ENCODE measurements at places on chromosomes 2 and 18.

DNA sequence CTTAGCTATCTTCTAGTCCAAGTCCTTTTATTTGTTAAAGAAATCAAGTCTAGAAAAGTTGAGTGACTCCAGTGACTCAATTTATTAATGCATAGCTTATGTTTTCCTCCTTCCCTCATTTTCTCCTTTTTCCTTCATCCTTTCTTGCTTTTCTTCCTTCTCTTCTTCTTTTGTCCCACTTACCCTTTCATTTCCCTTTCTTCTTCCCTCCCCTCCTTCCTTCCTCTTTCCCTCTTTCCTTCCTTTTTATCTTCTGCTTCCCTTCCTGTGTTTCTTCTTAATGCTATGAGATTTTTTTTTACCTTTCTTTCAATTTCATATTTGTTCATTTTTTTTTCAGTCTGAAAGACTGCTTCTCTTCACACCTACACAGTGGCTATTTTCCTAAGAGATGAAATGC lies 555.5 kb downstream of the PIK3C3 start:
- no peak for DNase-seq

DNA sequence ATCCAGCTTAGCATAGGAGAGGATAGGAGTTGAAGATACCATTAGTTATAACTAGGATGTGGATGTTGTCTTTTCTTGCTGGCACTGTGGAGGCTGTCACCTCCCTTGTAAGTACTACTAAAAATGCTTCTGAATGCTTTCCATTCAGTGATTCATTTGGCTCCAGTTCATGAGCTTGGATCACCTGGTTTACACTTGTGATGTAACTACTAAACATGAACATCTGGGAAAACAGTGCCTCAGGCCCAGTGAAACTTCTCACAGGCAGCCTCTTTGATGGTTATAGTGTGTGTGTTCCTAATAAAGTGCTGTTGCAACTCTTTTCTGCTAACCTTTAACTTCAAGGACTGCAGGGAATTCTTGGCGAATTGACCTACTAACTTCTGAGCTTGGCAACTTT lies 13.0 kb upstream of the SLC9A2 start:
- no peak for DNase-seq

DNA sequence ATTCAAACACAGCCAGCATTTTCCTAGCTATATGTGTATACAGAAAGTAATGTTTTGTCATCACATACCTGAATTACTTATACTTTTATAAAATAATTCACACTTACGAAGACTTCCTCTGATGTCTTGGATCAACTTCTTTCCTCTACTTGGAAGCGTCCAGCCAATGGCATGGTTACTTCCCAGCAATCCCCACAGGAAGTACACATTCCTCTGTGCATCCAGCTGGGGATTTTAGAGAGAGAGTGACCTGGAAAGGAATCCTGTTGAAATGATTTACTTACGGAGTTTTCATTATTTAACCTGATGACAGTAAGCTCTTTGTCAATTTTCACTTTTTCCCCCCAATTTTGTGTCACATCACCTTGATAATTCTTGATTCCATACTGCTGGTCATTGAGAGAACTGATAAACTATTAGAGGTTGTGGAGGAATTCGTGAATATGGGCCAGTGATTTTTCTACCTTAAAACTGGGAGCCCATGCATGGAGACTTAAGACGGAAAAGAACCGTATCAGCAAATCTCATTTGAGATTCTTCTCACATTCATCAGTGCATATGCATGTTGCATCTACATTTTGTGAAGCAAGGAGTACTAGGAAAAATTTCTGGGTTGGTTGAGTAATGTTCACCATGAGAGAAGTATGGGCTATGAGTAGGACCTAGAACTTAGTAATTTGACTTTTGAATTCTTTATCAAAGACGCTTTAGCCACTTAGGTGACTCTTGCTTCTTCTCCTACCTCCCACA lies 9.0 kb upstream of the IL18R1 start:
- DNase-seq: no peak

DNA sequence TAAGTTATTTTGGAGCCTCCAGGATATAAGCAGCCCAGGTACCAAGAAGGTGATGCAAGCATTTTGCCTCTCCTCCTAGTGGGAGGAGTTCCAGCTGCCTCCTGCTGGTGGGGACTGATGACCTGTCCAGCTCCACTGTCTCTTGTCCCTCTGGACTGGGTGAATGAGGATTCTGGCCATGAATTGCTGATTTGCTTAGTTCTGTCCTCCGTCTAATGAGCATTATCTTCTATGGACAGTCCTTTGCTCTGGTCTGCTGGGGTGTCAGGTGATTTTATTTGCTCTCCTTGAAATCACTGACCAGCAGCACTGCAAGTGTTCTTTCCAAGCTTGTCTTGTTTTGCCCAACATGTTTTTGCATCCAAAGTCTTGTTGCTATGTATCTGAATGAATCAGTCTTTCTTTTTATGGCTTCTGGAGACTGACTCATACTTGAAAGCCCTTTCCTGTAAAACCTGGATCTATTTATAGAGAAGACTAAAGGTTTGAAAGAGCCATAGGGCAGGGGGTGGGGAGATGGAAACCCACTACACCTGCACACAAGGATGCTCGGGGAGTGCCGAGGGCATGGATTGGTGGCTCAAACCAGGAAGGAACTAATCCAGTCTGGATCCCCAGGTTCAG lies 40.5 kb upstream of the EFHD1 start:
- no peak for DNase-seq

- no peak for DNase-seq
Measured at GRCh38 chr2:164560181-164560792, 61.0 kb downstream of the GRB14 start.

GRCh38 chr2:170721678-170722077 lies 6.5 kb downstream of the SP5 start:
- DNase-seq: no peak

GRCh38 chr2:207512356-207512755 lies 17.4 kb upstream of the CREB1 start:
- DNase-seq: no peak

DNA sequence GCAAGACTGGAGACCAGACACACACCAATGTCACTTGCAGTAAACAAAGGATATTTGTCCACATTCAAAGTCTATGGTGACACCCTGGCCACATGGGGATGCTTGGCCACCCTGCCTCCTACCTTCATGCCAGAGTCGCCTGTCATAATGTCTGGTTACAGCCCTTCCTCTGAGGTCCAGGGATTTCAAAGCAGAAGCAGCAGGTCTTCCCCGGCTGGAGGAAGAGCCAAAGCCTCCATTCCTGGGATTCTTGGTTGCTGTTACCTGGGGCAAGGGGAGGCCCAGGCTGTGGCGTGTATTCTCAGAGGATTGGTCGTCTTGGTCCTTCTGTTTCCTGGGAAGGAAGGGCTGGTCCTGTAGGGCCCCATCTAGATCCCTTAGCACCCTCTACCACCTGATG lies 2.3 kb upstream of the ALPP start:
- no peak for DNase-seq

DNA sequence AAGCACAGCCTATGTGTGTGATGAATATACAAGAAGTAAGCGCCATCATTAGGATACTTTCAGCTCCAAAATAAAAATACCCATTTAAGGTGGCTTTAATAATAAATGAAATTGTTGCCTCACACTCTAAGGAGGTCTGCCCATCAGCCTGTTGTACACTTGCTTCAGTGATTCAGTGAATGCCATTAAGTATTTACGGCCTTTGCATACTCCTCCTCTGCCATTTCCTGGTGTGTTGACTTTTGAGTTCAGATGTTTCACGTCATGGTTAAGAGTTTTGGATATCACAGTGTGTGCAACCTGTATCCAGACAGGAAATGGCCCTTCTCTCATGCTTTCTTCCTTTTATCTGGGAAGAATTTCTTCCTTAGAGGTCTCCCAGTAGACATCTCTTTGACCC lies 38.6 kb upstream of the SNORC start:
- DNase-seq: no peak

DNA sequence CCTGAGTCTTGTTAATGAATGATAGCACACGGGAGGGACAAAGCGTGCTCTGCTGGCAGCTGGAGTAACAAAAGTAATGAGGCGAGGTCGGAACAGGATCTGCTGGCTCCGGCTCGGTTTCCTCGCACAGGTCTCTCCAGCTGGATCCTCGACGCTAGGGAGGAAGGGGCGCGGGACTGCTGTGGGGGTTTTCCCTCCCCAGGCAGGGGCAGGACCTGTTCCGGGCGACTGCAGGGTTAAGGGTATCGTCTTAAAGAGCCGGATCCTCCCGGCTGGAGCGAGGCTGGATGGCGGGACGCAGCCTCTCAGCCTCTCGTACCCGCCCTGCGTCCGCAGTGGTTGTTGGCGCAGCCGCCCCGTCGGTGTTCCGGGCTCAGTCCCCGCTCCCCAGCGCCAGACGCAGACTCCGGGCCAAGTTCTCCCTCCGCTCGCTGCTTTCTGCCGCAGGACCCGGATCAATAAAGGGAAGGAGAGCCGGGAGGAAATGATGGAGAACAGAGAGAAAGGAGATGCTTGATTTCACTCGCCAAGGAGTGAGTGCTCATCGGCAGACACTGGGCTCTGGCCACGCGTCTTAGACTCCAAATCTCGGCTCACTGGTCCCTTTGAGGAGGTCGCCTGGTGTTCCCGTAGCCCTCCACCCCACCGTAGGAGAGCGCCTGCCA lies 1.1 kb upstream of the LIPG start:
- DNase-seq: no peak

DNA sequence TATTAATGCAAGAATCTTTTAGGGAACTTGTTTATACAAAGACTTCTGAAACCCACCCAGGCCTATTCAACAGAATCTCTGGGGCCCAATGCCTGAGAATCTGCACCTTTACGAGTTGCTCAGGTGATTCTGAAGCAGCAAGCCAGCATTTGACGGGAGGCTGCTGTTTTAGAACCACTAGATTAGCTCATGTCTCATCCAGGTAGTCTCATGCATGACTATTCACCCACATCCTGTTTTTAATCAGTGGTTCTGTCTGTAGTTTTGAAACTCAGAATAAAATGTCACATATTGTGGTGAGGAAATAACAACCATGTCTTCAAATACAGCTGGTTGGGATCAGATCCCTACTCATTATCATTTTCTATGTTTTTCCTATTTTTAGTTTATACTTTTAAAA lies 39.5 kb downstream of the CYTIP start:
- DNase-seq: no peak

DNA sequence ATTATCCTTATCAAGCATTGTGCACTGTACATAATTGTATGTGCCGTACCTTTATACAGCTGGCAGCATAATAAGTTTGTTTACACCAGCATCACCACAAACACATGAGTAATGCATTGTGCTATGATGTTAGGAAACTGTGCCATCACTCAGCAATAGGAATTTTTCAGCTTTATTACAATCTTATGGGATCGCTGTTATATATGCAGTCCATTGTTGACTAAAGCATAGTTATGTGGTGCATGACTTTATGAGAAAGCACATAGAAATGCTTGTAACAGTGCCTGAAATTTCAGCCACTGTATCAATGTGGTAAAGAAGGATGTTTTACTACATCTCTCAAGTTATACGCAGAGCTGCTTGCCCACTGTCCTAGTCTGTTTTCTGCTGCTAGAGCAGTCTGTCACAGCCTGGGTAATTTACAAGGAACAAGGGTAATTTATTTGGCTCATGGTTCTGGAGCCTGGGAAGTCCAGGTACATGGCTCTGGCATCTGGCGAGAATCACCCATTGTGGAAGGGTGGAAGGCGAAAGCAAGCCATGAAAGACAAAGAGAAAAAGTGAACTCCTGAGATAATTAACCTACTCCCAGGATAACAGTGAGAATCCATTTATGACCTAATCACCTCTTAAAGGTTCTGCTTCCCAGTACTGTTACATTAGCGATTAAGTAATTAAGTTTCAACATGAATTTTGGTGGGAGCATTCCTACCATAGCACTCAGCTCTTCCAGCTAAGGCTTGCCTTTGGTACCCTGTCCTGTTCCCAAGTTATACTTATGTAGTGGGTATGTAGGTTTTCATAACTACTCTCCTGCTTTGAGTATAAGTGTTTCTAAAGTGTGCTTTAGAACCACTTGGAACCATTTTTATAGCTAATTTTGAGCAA lies 4.6 kb downstream of the MAP3K20 start:
- DNase-seq: no peak

DNA sequence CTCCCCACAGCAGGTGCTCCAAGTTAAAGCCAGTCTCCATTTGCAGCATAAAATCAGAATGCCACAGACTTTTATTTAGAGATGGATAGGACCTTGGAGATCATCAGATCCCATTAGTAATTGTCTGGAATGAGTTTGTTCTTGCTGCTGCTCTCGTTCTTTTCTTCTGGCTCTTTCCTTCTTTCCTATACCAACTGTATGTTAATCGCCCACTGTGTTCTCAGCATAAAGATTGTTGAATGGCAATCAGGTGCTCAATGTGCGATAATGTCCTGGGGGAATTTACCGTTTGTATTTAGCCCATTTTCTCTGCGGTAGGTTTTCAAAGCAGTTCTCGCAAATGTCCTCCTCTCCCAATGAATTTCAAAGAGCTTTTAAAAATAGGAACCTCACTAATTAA lies 3.3 kb downstream of the GPR39 start:
- no peak for DNase-seq

DNA sequence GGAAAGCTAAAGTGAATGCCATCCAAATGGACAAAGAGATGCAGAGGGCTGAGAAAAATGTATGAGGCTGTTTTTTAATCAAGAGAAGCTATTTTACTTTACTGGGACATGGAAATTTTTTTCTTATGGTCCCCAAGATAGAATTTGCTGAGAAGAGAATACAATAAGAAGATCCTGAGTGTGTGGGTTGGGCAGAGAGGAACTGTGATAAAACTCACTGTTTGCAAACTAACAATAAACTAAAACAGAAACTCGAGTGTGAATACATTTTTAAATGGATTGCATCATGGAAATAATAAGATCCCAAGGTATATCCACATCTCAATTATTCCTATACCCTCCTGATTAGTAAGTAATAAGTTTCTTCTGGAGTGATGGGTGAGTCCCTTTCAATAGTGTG lies 4.4 kb downstream of the NEB start:
- no peak for DNase-seq

DNA sequence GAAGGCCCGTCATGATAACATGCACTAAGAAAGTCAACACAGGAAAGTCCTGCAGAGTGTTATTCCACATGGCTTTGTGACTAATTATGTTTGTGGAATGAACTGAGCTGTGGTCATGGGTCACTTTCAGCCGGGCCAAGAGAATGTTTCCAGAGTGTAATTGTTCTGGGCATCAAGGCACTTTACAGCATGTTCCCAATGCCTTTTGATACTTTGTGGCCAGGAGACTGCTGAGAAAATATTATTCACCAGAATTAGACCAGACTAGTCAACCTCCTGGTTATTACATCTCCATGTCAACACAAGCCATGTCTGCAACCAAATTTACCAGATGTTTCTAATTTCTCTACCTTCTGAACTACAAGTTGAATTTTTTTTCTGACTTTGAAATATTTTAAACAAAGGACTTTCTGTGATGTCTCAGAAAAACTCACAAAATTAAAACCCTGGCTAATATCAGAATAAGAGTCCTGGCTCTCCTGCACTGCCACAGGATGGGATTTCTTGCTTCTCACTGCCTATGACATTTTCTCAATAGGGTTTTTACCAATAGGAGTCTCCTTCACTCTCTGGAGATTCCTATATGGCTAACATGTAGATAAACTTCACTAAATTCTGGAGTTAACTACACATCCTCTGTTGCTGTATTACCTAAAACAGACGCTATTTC lies 90.6 kb upstream of the WDR75 start:
- no peak for DNase-seq

GRCh38 chr2:170986566-170987258 lies 57.7 kb downstream of the GORASP2 start:
- no peak for DNase-seq
